ENCODE measurements at places on chromosomes 2 and 18.

DNA sequence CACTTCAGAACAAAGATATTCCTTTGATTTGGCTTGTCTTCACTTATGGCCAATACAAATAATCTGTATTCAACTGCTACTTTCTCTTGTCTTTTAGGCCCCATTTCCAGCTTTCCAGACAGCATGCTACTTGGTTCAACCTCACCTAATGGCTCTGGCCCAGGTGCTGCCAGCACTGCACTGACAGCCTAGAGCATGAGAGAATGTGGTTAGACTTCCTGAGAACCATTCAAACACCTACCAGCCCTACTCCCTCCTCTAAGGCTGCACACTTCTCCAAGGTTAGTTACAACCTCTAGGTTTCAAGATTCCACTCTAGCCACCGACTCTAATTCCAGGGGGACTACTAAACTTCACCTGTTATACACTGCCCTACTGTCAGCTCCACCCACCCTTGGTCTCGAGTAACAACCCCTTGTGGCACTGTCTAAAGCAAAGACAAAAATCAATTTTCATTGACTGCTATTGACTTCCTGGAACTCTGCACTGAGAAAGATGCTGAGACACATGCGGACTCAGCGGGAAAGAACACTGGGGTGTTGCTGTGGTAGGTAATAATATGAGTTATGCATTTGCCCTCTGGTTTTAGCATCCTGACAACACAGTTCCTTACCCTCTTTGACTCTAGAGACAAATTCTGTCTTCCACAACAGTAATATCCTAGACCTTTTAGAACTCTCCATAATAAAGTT lies 38.2 kb downstream of the PLEKHM3 start:
- DNase-seq = no peak

DNA sequence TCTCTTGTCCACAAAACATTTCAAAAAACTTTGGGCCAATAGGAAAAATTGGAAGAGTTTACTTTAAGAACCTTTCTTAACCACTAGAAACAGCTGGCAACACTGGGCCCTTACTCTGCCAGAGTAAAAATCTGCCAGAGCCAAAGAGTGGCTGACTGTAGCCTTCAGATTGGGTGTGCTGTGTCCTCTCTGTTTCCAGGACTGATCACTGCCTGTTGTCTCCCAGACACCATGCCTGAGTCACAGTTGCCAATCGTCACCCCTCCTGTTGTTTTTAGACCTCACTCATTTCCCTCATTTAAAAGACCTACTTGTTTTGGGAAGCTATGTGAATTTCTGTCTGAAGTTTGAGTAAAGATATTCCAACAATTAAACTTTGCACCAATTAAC lies 159.1 kb downstream of the PPP1R1C start:
- no peak for DNase-seq

DNA sequence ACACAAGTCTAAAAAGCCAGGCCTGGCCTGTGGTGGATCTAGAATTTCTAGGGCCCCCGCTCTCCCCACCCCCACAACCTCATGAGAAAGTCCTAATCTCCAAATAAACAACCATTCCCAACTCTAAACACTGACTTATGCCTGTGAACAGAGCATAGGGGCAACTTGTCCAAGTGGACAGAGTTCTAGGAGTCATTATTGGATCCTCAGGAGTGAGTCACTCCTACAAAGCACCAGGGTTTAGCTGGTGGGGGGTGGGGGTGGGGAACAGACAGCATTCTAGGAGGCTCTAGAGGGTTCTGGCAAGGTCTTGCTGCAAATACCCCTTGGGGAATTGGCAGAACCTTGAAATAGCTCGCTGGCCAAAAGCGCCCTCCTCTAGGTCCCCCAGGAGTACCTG lies 83.3 kb downstream of the ZCCHC2 start:
- DNase-seq = no peak

- DNase-seq = no peak
Measured at GRCh38 chr2:129895526-129896082, 83.9 kb upstream of the RAB6C start.

GRCh38 chr2:223923976-223924375 lies 21.2 kb downstream of the WDFY1 start:
- DNase-seq = no peak

- no peak for DNase-seq
Measured at GRCh38 chr2:151757861-151758260, 23.6 kb upstream of the NEB start.

- DNase-seq = no peak
Measured at GRCh38 chr18:4358618-4359017, 96.5 kb downstream of the DLGAP1 start.

DNA sequence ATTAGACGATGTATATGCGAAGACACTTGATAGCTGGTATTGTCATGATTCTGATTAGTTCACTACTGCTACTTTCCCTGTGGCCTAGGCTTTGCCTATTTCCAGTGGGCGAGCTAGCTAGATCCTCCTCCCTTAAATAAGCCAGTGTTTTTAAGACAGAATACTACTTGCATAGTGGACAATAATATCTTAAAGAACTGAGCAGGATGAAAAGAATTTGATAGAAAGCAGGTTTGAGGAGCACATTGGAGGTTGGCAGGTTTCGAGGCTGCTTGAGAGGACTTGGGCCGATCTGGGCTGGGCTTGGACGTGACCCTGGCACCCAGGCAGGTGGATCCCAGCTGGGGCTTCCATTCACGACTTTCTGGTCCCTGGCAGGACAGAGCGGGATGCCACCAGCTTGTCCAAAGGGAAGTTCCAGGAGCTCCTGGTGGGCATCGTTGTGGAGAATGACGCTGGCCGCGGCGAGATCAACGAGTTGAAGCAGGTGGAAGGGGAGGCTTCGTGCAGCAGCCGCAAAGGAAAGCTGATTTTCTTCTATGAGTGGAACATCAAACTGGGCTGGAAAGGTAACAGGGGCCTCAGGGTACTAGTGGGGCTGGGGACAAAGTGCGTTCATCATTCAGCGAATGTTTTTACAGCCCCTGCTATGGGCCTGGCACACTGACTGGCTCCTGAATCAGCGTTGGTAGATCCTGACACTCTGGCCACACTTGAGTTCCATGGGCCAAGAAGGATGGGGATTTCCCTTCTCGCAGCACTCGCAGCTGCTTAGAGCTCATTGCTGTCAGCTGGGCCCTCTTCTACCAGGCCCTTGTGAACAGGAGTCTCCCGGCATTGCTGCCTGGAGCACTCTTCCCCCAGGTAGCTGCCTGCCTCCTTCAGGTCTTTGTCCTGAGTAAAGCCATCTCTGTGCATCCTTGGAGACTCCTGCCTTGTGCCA lies 16.9 kb downstream of the C2orf74 start:
- no peak for DNase-seq

DNA sequence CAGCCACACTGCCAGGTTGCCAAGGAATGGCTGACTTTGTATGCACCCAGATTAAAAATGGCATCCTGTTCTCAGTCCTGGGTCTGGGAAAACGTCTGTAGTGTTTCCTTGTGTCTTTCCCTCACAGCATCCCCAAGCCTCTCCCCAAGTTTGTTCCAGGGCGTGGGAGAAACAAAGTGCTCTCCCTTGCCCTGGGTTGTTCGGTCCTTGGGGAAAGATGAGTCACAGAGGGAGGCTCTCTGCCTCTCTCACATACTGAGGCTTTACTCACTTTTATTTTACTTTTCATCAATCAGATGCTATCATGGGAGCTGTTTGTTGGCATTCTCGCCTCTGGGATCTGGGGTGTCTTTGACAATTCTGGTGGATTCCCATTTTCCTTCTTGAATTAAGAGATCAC lies 492.3 kb downstream of the XIRP2 start:
- no peak for DNase-seq

GRCh38 chr2:25635797-25636196 lies 37.6 kb downstream of the DTNB start:
- DNase-seq = no peak

DNA sequence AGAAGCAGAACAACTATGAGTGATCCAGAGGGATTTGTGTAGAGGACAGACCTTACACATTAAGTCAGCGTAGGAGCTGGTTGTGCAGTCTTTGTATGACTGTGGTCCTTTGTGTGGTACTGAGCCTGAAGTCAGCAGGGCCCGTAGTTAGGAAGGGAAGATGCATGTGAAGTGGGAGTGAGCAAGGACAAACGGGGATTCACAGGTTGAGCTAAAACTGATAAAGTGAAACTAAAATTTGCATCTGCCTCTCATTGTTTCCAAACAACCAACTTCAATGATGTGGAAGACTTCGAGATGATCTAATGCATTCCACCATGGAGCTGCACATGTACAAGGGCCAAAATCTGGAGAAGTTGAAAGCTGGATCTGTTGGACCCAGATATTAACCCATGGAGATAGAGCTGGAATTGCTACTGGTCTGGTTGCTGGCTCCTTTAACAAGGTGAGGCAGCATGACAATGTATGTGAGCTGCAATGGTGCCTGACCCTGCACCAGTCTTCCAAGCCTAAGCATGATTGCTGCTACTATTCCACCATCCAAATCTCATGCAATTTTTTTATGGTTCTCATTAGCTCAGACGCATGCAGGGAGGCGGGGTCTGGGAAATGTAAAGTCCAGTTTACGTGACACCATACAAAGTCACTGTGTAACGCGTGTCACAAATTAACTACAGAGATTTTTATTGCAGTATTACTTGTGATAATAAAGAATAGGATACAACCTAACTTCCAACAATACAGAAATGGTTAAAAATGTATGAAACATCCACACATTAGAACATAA lies 12.1 kb upstream of the CYBRD1 start:
- DNase-seq = no peak

DNA sequence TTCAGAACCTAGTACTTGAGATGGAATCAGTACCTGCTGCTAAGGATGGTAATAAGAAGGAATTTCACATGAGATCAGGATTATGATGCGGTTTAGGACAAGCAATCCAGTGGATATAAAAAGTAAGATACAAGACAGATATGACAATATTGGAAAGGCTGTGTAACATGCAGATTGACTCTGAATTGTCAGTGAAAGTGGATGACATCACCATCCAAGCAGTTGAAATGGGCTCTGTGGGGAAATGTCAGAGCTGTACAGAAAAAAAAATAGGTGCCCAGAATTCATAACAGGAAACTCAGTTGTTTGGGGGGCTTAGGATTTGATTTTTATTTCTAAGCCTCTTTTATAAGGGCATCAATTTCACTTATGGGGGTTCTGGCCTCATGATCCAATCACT lies 438.3 kb downstream of the SPAG16 start:
- DNase-seq = no peak

GRCh38 chr18:63180971-63181376 lies 138.6 kb downstream of the BCL2 start:
- no peak for DNase-seq

DNA sequence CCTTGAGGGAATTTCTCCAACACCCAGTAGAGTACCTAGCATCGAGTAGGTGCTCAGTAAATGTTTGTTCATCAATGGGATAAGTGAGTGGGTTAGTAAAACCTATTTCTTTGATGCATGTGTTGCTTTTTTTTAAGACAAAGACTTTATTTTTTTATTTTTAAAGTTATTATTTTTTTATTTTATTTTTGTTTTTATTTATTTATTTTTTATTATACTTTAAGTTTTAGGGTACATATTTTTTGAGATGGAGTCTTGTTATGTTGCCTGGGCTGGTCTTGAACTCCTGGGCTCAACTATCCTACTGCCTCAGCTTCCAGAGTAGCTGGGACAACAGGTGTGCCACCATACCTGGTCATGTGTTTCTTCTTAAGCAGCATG lies 20.8 kb downstream of the PLEK start:
- no peak for DNase-seq

- no peak for DNase-seq
Measured at GRCh38 chr2:10385501-10385900, 62.6 kb downstream of the ODC1 start.

GRCh38 chr2:25401307-25402026 lies 59.7 kb upstream of the DNMT3A start:
- no peak for DNase-seq

DNA sequence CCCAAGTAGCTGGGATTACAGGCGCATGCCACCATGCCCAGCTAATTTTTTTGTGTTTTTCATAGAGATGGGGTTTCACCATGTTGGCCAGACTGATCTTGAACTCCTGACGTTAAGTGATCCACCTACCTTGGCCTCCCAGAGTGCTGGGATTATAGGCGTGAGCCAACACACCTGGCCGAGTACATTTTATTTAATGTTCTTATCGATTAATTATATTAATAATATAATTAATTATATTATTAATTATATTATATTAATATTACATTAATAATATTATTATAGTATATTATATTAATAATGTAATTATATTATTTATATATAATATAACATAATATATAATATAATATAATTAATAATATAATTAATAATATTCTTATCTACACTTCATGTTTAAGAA lies 101.4 kb downstream of the CCDC85A start:
- DNase-seq = no peak

DNA sequence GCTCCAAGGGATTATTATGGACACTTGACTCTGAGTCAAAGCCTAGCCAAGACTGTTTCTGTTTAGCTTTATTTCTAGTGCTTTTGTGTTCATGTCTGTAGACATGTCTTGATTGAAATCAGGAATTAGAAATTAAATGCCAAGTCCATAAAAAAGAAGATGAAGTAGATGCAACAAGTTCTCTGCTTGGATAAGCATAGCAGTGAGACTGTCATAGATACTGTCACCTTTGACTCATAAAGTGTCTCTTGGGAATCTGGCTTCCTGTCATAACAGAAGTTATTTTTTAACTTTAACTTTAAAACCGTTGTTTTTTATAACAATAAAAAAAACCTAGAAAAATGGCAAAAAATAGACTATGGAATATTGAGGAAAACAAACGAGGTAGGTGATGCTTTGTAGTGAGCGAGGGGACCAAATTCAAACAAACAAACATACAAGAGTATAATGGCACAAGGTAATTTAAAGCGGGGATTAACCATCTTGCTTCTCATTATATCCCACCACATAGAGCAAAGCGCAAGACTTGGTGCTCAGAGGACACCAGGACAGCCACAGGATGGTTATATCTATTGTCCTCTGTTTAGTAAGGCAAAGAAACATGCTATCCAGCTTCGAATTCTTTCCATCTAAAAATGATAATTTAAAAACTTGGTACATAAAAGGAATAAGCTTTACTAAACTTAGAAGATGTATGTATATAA lies 64.6 kb downstream of the CD226 start:
- no peak for DNase-seq

All from SW 1271 (cell line).